ENCODE measurements at places on chromosomes 7 and 10.
A peak's percentile ranks its signal among the peaks of the same experiment; 100 is the strongest.

DNA sequence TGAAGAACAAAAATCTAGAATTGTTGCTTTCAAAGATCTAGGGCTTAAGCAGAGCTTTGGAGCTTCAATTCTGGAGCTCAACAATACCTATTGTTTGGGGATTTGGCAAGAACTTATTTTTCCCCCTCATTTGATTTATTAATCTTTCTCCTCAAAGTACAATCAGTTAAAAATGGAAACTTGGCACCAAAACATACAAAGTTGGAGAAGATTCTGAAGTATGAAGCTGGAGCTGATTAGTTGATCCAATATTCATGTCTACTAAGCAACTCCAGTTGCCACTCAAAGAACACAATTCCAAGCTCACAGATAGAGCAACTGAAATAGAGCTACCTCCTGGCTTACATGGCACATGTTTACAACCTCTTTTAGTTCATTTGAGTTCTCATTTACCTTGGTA lies 3.8 kb downstream of the FAM13C start:
- no peak for DNase-seq

DNA sequence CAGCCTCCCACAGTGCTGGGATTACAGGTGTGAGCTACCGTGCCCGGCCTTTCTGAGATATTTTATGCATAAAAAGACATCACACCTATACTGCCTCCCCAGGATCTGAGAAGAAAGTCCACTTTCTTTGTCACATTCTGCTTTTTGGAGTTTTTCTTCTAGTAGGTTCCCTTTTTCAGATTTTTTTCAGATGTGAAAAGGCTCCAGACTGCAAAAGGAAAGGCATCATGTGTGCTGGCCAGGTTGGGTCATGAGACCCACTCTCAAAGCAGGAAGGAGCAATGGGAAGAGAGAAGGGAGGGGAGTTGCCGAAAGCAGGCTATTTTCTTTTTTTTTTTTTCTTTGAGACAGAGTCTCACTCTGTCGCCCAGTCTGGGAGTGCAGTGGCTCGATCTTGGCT lies 10.8 kb downstream of the BLVRA start:
- no peak for DNase-seq

- DNase-seq, result peak; percentile 8
Observed at GRCh38 chr10:33271969-33272583, 62.4 kb downstream of the NRP1 start.

GRCh38 chr7:128347647-128348097 lies 4.0 kb upstream of the RBM28 start:
- peak; percentile 42 for DNase-seq

DNA sequence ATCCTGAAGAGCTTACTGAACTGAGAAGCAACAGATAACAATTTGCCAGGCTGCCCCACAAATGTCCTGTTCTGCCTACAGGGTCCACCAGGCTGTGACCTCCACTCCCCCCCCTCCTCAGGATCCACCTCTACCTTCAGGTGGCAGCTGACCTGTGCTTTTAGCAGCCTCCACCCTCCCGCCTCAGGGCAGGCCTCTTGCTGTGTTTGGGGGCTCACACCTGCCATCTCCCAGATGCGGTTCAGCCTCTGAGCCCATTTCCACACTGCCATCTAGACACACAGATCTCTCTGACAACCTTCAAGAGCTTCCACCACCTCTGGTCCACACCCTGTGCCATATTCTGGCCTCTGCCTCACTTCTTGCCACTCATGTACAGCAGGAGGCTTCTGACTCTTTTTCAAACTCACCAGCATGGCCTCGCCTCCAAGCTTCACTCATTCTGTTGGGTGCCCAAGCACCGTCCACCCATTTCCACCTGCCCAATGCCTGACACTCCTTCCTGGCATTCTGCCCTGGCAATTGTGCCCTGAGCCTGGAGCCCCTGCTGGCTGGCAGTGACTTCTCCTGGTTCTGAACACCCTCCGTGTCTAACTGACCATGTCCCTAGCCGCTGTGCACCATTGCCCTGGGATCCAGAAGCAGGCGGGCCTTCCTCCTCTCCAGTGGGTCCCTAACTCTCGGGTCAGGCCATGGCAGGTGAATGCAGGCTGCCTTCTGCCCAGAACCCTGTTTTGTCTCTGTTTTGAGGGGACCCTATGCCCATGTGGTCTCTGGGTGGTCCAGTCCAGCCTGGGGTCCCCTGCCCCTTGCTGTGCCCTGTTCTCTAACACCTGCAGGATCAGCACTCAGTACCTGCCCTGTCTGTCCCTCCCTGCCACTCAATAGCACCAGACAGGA lies 18.5 kb downstream of the TMEM72 start:
- DNase-seq, result no peak

DNA sequence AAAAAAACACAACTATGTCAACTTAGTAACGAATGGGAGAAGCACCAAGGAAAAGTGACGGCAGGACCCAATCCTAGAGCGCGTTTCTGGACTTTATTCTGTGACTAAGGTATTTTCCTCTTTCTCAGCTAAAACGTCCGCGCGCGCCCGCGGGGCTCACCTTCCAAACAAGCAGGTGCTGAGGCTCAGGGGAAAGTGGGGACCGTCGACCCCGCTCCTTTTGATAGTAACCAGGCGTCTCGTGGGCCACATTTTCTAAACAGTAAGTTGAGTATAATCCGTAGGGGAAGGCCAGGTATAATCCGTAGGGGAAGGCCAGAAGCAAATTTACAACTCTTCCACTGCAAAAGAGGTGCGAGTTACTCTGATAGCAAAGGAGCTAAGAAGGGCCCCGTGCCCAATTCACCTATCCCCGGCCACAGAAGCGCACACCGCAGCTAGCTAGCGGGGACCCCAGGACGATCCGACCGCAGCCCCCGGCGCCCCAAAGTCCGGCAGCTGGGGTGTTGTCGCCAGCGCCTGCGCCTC lies 743 bp downstream of the MKI67 start:
- DNase-seq, result peak; percentile 25

GRCh38 chr10:20712774-20713173 lies 184.3 kb downstream of the NEBL start:
- DNase-seq, result no peak

- no peak for DNase-seq
Observed at GRCh38 chr10:131577178-131577555, 265.6 kb upstream of the TCERG1L start.

- DNase-seq, result no peak
Observed at GRCh38 chr10:66877361-66877760, 48.5 kb upstream of the LRRTM3 start.

GRCh38 chr7:17194656-17195055 lies 103.8 kb upstream of the AHR start:
- no peak for DNase-seq

GRCh38 chr10:78042752-78043104 lies 9.1 kb downstream of the RPS24 start:
- no peak for DNase-seq

- peak; percentile 35 for DNase-seq
Observed at GRCh38 chr7:131109011-131109758, 218.5 kb upstream of the MKLN1 start.

DNA sequence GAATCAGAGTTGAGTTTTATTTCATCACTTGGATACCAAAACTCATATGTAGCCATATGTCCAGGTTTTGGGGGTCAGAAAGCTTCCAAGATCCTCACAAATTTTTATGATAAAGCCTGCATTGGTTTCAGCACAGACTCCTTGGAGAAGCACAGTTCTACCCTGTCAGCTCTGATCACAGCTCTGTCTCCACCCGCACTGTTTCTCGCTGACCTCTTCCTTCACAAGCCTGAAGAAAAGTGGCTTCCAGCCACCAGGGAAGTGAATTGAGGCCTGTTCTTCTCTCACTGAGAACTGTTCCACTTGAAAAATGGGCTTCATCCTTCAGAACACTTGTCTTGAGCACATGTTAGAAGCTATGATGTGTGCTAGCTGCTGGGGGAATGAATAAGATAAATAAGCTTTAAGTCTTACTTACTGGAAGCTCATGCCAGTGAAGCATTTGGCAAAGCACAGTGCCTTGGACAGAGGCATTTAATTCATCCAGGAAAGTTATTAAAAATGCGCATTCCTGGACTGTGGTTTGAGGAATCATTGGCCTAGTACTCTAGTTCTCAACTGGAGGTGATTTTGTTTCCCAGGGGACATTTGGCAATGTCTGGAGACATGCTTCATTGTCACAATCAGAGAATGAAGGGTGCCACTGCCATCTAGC lies 133.6 kb downstream of the BMPER start:
- no peak for DNase-seq

DNA sequence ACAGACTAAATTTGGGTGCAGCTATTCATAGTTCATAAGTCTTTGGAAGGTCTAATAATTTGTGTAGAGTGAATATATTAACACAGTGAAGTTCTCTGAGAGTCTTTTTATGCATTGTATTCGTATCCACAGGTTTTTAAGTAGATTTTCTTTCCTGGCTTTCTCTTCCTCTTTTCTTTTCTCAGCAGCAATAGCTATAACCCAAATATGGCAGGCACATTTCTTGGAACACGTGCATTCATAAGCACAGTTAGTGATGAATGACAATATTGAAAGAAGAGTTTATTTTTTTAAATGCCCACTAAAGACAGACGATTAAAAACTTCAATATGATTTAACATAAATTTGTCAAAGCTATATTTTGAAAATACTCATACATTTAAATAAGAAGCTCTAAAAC lies 220.5 kb upstream of the MBL2 start:
- no peak for DNase-seq

GRCh38 chr7:55514546-55515265 lies 57.6 kb downstream of the VOPP1 start:
- DNase-seq, result no peak

DNA sequence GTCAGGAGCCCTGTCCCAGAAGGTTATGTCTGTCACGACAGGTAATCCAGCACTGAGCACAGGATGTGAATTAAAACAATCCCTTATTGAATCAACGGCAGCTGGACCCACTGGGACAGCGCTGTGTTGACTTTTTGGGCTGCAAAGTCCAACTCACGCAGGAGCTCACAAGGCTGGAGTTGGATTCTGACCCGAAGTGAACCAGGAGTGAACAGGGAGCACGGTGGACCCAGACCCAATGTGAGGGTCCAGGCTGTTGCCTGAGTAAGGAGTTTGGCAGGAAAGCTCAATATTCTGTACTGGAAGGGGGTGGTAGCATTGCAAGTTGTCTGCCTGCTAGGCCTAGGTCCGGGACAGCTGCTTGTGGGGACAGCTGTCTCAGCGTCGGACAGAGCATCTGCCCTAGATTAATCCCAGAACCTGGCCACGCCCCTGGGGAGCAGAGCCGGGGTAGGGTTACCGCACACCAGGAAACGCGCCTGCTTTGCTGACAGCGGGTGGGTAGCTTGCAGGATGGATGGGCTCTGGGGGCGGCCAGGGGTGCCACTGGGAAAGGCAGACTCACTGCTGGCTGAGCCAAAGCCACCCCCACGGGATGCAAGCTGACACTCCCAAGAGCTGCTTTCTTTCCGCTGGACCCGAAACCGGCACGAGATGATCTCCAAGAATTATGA lies 24.0 kb downstream of the COL26A1 start:
- peak; percentile 67 for DNase-seq

DNA sequence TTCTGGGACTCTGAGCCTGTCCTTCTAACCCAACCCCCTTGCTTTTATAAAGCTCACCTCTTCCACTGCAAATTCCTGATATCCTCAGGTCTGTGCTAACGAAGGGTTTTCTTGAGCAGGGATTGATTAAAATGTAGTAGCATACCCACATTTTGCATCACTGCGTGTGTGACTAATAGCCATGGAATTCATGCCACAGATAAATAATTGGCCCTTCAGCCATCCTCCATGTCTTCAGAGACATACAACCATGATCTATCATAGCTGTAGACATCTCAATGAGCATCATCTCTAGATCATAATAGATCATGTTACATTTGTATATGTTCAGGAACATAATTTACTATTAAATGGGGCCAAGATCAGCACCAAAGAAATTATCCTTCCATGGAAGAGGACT lies 990.3 kb downstream of the KCNMA1 start:
- no peak for DNase-seq

DNA sequence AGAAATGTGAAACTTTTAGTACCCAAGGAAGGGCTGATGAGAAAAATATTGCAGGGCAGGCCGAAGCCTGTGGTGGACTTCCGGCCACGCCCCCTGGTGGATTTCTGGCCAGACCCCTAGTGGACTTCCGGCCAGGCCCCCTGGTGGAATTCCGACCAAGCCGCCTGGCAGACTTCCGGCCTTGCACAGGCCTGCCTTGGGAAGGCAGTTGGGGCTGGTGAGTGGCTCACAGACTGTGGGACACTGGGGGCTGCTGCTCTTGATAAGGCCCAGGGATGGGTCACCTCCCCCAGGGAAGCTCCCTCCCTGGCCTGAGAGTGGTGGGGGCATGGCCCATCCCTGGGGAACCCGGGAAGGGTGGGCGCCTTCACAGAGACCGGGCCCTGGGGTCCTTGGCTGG lies 116.4 kb upstream of the MKI67 start:
- no peak for DNase-seq

GRCh38 chr10:62501547-62501946 lies 127.4 kb downstream of the ZNF365 start:
- DNase-seq, result no peak

DNA sequence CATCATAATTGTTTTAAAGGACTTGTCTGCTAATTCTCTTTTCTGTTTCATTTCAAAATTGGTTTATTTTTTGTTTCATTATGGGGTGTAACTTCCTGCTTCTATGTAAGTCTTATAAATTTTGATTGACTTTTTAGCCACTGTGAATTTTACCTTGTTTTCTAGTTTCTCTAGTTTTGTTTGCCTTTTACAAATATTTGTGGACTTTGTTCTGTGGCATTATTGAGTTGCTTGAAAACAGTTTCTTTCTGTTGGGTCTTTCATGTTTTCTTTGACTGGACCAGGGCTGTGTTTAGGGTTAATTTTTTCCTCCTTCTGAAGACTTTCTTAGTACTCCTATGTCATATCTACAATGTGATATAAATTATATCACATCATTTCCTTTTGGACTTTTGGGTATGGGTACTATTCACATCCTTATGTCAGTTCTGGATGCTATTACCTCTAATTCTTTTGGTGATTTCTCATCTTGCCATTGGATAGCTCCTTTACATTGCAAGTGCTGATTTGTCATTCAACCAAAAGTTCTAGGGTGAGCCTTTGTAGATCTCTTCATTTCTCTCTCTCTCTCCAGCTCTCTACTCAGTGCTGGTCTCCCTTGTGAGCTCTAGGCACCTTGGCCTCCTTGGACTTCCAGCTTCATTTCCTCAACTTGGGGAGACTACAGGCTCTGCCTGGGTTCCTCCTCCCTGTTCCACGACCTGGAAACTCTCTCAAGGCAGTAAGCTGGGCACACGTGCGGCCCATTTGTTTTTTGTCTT lies 36.9 kb downstream of the MLLT10 start:
- no peak for DNase-seq
